ENCODE measurements at places on chromosomes 3 and 15.

GRCh38 chr3:190671658-190672057, 157.8 kb downstream of the IL1RAP start:
- no peak for DNase-seq

- DNase-seq: peak; percentile 3
Observed at GRCh38 chr3:31831591-31831990, 149.5 kb downstream of the OSBPL10 start.

DNA sequence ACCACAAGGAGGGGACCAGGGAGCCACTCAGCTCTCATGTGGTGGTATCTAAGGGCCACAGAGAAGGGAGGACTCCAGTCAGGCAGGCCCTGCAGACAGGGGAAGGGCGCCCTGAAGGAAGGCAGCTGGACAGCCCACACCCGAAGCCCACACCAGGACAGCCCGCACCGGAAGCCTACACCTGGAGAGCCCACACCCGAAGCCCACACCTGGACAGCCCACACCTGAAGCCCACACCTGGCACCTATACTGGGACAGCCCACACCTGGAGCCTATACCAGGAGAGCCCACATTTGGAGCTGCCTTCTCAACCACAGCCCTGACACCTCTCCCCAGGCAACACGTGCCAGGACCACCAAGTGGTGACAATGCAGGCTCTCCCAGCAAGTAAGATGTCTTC, 11.7 kb downstream of the TPRA1 start:
- no peak for DNase-seq

DNA sequence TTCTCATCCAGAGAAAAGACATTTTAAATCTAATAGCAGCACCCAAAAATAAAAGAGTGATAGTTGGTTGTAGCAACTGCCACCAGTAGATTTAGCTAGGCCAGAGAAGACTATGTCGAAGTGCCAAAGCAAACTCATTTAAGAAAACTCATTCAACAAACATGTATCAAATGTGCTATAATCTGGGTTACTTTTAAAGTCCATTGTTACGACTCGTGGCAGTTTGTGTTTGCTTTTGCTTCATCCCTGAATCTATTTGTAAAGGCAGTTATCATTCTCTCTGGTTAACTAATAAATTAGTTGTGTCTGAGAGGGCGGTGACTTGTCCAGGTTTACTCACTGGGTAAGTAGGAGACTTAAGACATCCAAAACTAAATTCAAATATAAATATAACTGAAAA, 159.4 kb downstream of the ZIC4 start:
- DNase-seq: no peak

DNA sequence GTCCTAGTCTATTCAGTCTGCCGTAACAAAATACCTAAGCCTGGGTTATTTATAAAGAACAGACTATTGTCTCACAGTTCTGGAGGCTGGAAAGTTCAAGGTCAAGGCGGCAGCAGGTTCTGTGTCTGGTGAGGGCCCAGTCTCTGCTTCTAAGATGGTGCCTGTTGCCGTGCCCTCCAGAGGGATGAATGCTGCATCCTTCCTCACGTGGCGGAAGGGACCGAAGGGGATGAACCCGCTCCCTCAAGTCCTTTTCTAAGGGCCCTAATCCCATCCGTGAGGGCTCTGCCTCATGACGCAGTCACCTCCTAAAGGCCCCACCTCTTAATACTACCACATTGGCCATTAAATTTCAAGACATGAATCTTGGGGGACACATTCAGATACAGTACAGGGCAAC, 133.7 kb downstream of the CHSY1 start:
- DNase-seq: no peak

DNA sequence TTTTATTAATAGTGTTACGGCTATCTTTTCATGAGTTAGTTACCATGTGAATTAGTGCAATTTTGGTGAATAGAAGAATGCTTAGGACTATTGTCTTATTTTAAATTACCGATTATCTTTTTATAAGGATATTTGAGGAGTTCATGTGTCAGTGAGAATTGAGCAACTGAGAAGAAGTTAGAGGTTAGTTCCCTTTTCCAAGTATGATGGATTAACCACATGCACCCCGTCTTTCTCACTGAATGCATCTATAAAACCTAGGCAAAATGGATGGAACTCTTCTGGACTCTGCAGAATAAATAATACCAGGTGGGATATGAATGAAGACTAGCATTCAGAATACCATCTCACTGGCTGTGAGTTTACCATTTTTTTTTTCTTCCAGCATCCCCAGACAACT, 74.3 kb downstream of the TCF12 start:
- no peak for DNase-seq

All from NCI-H2029 treated with DMSO at 0.1 percent for 48 hours (cell line).